ENCODE measurements at places on chromosomes 4 and X.

- no peak for DNase-seq
Observed at GRCh38 chr4:39029752-39030694, 2.2 kb downstream of the TMEM156 start.

- no peak for DNase-seq
Observed at GRCh38 chr4:107906458-107907100, 24.8 kb upstream of the CYP2U1 start.

DNA sequence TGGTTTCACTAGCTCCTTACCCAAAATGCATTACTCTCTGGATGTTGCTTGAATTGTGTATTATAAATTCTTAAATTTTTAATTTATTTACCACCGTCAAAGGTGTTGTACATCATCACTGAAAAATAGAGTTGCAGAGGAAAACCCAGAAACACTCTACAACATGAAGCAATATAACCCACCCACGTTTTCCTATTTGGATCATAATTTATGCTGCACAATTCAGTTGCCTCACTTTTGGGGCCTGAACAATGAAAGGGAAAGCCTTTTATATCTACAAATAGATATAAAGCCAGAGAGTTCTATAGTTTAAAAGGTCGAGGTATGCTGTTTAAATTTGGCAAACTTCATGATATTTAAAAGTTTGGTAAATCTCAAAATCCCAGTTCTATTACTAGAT lies 115.4 kb downstream of the MGST2 start:
- no peak for DNase-seq

- DNase-seq = no peak
Observed at GRCh38 chrX:27465036-27465435, 1.9 kb upstream of the PPP4R3C start.
